ENCODE measurements at places on chromosomes 2 and 18.
A peak's percentile ranks its signal among the peaks of the same experiment; 100 is the strongest.

- no peak for DNase-seq
These were observed at the start of gene FER1L5 for GRCh38 chr2:96642564-96643360. TSS of gene FER1L5 (plus strand) at chr2:96642764. CDS start at chr2:96642837, 73 bp downstream.

DNA sequence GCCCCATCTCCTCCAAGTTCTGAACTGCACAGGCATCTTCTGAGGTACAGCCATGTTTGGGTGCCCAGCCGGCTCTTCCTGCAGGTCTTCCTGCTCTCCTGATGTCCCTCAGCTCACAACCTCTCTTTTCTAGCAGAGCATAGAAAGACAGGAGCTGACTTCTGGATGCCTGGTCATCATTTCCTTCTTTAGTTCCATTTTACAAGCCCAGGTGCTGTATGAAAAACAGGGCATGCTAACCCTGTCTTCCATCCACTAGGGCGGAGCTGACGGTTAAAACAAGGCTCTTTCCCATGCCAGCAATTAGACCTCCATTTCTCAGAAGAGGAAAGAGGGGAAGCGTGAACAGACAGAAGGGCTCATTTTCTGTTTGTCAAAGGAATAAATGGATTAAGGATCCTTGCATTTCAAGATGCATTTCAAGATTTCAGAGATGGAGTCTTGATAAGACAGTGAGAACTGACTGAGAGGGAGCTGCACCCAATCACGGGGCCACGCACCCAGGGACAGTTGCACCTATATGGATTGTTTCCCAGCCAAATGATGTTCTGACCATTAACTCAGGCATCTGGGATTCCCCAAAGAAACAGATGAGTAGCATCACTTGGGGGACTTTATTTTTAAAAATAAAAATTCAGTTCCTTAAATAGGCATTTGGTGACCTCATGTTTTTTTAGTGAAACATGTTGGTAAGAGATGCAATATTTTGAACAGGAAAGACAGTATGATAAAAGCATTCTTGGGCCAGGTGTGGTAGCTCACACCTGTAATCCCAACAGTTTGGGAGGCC lies 45.8 kb upstream of the EML6 start:
- DNase-seq: no peak

DNA sequence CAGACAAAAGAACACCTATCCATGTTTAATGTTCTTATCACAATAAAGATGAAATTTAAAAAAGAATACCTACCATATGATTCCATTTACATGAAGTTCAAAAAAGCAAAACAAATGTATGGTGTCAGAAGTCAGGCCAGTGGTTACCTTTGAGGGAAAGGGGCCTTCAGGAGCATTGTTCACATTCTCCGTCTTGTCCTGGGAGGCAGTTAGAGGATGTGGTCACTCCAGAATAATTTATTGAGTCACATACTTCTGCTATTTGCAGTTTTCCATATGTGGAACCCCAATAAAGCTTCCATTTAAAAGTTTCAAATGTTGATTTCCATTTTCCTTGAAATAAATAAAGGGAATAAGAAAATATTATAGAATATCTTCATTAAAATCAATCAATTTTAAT lies 41.6 kb upstream of the POU3F3 start:
- no peak for DNase-seq

GRCh38 chr2:8821276-8822217 lies 15.9 kb downstream of the KIDINS220 start:
- DNase-seq: no peak

DNA sequence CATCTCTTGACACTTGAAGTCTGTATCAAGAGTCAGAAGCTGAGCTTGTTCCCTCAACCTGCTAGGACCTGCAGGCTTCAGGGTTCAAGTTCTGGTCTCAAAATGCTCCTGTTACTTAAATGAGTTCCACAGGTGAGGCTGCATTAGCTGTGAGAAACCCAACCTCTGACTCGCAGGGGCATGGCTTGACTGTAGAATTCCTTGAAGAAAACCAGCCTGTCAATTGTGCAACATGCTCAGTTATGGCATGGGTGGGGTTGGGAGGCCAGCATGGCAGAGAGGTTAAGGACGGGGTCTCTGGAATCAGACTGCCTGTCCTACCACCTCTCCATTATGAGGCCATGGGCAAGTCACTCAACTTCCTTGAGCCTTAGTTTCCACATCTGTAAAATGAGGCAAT lies 235.8 kb downstream of the EN1 start:
- DNase-seq: no peak

DNA sequence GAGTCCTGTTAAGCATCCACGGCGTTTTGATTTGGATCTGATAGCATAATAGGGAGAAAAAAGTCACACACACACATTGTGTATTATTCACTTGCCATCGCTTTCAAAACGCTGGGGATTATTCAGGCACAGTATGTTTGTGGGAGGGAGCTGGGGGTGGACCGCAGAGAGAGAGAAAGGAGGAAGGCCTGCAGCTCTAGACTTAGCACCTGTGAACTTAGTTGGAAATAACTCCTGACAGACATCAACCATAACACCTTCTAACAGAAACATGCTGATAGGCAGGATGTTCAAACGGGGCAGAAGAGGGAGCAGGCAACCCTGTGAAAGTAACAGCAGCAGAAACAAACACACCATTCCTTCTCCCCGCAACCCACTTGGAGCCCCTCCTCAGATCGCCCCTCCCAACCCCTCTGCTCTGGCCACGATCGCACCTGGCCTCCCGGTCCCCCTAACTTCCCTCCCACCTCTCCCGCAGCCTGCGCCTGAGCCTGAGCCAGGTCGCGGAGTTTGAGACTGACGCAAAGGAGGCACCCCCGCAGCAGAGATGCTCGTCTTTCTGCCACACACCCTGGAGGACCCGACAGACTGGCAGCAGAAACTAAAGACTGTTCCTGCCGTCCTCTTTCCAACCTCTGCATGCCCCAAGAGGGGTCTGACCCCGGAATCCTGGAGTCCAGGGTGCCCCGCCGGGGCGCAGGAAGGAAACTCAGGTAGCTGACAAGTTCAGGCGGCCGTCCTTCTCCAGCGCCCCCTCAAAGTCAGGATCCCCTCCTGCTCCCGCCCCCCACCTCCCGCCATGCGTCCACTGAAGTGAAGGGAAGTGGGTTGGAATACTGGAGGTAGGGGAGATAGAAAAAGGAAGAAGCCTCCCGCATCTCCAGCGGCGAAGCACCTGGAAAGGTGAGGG lies 738 bp downstream of the CHST9 start:
- DNase-seq: no peak

DNA sequence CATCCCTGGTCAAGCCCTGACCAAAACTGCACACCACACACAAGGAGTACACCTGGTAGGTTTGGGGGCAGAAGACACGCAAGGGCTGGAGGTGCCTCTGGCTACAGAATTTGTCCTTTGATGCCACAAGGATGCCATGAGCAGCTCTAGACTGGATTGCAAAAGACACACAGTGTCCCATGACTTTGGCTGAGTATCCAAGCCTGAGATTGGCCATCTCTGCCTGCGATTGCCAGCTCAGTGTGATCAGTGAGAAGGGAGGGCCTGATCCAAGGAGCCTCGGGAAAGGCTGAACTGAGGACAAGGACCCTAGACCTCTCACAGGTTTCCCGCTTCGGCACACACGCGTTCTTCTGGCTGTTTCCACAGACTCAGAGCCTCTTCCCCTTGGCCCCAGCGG lies 60.0 kb upstream of the FOSL2 start:
- no peak for DNase-seq

DNA sequence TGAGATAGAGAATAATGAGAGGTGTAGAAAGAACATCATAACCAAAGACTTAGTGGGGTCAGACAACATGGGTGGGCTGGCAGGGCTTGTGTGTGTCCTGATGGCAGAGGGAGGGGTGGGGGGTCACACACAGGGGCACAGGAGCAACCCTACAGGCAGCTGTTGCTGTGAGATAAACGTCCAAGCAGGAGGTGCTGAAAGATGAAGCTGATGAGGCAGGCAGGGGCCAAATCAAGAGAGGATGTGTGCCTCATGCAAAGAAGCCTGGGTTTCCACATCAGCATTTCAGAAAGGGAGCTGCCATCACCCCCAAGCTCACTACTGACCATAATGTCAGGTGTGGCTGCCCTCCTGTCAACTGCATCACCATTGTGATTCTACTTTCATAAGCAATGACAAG lies 16.0 kb upstream of the SKA1 start:
- no peak for DNase-seq

GRCh38 chr2:217353591-217353990 lies 493.7 kb upstream of the TNP1 start:
- no peak for DNase-seq

- no peak for DNase-seq
These were observed 15.3 kb downstream of the STAMBP start for GRCh38 chr2:73844087-73844486.

GRCh38 chr2:29080886-29081743 lies 6.8 kb upstream of the PCARE start:
- DNase-seq: no peak

DNA sequence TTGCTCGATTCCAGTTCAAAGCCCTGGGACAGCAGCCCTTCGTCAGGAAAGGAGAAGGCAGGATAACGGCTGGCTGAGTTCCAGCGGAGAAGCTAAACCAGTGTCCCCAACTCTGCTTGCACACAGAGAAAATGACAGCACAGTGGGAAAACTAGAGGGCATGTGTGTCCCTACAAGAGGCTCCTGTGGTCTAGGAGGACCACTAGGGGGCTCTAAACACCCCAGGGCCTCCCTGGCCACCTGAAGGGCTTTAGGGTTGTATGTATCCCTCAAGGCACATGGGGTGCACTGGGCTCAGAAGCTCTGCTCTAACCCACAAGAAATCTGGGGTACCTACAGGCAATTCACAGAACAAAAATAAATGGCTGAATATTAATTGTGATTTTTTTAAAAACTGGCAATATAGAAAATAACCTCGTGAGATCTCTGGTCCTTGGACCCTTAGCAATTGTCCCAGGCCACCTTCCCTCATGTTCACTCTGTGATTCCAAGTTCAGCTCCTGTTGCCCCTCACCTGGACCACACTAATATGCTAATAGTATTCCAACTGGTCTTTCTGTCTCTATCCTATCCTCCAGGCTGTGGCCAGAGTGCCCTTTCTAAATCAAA lies 17.5 kb downstream of the STAT1 start:
- peak; percentile 29 for DNase-seq

GRCh38 chr2:170554278-170554955 lies 160.7 kb upstream of the SP5 start:
- DNase-seq: no peak

DNA sequence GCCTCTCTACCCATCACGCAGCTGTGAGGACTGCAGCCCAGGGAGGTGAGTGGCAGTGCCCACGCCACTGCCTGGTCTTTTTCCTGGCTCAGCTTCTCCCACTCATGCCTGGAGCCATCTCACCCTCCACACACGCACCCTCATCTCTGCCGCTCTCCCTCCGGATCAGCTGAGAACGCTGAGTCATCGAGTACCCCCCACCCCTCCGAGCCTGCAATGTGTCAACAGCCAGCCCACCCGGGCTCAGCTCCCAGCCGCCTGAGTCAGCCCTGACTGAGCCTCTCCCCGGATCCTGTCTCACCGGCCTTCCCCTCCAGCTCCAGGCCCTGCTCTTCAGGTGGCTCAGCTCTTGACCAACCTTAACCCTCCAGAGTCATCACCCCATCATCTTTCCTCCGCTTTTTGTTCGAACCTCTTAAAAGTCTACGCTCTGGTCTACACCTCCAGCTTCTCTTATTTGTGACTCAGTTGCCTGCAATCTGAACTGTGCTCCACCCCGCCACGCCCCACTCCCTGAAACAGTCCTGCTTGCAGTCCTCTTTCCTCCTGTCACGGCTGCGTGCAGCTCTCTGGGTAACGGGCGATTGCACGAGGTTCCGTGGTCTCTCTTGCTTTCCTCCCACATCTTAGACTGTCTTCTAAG lies 94.4 kb upstream of the ASAP2 start:
- no peak for DNase-seq

DNA sequence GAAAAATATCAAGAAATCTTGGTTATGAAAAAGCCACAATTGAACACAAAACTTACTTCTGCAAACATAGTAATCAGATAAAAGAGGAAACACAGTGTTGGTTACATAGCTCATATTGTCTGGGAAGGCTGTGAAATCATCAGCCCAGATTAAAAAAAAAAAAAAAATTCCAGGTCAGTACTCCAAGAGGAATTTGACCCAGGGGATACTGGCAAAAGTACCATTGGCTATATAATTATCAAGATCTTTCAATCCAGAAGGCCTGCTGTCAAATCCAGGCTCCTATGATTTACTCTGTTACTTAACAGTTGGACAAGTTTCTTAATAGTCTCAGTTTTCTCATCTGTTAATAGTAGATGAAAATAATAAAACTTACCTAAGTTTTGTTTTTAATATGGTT lies 12.9 kb upstream of the IKZF2 start:
- DNase-seq: no peak

- no peak for DNase-seq
These were observed 45.4 kb upstream of the PAPOLG start for GRCh38 chr2:60710707-60711106.

GRCh38 chr2:177239932-177240630 lies 24.4 kb downstream of the NFE2L2 start:
- no peak for DNase-seq

DNA sequence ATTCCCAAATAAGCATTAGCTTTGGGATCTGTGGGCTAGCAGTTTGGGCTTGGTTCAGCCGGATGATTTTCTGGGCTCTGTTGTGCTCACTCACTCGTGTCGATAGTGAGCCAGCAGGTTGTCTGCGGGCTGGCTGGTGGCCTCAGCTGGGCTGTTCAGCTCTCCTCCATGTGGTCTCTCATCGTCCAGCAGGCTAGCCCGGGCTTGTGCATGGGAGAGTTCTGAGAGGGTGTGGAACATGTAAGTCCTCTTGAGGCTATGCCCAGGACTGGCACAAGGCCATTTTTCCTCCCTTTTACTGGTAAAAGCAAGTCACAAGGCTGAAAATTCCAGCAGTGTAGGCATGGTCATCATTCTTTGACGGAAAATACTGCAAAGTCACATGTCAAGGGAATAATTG lies 38.5 kb downstream of the NTSR2 start:
- DNase-seq: no peak
